Neural crest cell (in vitro differentiated cells): ENCODE measurements at places on chromosomes 11 and 22. TPM values are rescaled to one million over a fixed set of nuclear protein-coding genes. Genes with fewer than 3 reads are reported as not detected.

The IGF2 gene
- 19.0 and 20.1 TPM in 2 replicates for total RNA-seq

The DEAF1 gene
- 60.9 and 67.0 TPM in 2 replicates for total RNA-seq

The ANKK1 gene
- total RNA-seq = 0.09 TPM in 1 of 2 replicates, not detected in the other

The CCDC116 gene
- total RNA-seq = 1.2 and 1.3 TPM in 2 replicates

The NPTXR gene
- total RNA-seq = 9.3 and 9.4 TPM in 2 replicates

The APOBEC3G gene
- 1.3 and 2.1 TPM in 2 replicates for total RNA-seq

The CCDC15 gene
- 6.1 and 7.1 TPM in 2 replicates for total RNA-seq

The P4HA3 gene
- not detected in 2 replicates for total RNA-seq

The PGR gene
- not detected in 2 replicates for total RNA-seq

The FAM180B gene
- 0.35 and 0.50 TPM in 2 replicates for total RNA-seq

The TRIM6 gene
- total RNA-seq = 11.8 and 13.7 TPM in 2 replicates

The BANF1 gene
- 348 and 358 TPM in 2 replicates for total RNA-seq

The GGTLC3 gene
- total RNA-seq = not detected in 2 replicates

The OR52N4 gene
- total RNA-seq = not detected in 2 replicates

The TRIM49 gene
- not detected in 2 replicates for total RNA-seq

The CABP4 gene
- not detected in 2 replicates for total RNA-seq

The MFRP gene
- total RNA-seq = not detected in 2 replicates

The CARD18 gene
- total RNA-seq = not detected in 2 replicates

The XKR3 gene
- not detected in 2 replicates for total RNA-seq

The SCGB1C1 gene
- total RNA-seq = not detected in 2 replicates
